ENCODE measurements at places on chromosomes 13 and 19.

- DNase-seq, result no peak
These were observed 71.2 kb upstream of the STK24 start for GRCh38 chr13:98648141-98648540.

DNA sequence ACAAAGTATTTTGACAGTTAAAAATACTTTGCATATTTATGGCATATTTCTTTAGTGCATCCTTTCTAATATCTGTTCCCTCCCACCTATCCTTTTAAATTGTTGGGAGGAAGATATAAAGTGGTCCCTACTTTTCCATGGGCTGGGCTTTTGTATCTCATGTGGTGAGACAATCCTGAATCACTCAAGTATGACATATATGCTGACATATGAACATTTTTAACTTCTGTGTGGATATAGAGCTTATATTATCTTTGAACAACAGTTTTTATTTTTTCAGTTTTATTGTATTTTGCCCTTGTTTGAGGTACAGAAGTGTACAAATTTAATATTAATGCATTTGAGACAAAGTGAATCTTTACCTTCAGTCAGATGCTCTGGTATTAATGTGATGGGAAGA is 3.4 kb downstream of the ZMYM2 start:
- DNase-seq, result no peak

- DNase-seq, result no peak
These were observed 160.1 kb downstream of the SPRY2 start for GRCh38 chr13:80180740-80181355.

DNA sequence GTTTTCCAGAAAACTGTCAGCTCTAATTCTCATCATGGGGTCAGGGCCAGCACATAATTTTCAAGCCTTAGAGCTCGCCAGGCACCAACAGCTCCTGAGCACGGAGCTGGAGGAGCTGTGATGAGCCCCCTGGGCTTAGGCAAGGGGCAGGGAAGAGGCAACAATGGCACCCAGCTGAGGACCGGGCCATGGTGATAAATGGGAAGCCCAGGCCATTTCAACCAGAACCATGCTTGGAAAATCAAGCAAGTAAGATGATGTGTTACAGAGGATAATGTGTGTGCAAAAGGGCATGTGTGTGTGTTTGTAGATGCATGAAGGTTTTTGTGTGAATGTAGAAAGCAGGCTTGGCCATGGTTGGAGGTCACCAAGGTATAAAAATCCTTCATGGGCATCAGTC is 66.8 kb upstream of the UBAC2 start:
- no peak for DNase-seq

- DNase-seq, result no peak
These were observed 1.1 kb downstream of the DHRS12 start for GRCh38 chr13:51802631-51803418.

DNA sequence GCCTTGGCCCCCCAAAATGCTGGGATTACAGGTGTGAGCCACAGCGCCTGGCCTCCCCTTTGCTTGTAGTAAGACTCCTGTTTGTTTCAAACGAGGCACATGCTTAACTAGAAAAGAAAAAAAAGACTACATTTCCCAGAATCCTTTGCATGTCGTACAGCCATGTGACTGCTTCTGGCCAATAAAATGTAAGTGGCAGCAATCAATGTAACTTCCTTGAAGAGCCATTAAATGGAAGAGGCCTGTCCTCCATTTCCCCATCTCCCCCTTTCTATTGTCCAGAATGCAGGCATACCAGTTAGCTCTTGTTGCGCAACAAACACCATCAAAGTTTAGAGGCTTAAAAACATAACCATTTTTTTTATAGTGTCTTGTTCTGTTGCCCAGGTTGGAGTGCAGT is 10.4 kb upstream of the GPR32 start:
- no peak for DNase-seq

- DNase-seq, result no peak
These were observed 9.5 kb downstream of the C13orf46 start for GRCh38 chr13:113964251-113964995.

DNA sequence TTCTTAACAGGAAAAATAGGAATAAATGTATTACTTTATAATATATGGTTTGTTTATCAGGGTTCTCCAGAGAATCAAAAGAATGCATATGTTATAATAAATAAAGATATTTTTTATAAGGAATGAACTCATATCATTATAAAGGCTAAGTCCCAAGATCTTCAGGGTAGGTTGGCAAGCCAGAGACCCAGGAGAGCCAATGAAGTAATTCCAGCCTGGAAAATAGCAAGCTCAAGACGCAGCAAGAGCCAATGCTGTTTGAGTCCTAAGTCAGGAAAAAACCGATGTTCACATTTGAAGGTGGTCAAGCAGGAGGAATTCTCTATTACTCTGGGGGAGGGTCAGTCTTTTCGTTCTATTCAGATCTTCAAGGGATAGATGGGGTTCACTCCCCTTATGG is 490.0 kb downstream of the PCDH20 start:
- DNase-seq, result no peak

DNA sequence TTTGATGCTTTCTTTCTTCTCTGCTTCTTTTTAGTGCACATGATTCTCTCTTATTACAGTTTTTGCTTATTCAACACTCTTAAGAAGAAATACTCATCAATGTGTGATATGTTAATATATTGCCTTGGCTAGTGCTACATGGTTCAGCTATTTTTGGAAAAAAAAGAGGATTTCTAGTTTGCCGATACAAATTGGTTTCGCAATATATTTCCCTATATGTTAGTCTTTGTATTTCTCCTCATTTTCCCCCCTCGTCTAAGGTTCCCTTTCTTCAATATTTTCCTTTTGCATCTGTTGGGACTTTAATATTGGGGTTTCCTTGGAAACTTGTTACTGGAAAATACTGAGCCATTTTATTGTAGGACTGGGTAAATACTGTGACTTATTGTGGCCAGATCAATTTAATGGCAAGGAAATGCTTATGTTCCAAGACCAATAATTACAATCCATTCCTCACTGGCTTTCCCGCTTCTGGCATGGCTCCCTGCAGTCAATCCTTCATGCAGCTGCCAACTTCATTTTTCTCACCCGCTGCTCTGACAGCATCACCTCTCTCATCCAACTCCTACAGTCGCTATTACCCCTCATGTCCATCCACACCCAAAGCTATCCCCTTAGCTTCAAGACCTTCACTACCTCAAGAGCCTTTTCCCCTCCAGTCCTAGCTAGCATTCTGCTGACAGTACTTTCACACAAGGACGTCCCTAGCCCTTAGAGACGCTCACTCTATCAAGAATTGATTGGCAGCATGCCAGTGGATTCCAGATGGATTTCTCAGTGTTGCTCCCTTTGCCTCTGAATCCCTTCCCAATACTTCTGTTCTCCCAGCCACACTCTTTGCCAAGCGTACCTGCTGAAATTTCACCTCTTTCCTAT is 280.1 kb upstream of the TMTC4 start:
- DNase-seq, result no peak

- DNase-seq, result peak; percentile 26
These were observed 7.3 kb upstream of the PTPRH start for GRCh38 chr19:55216461-55217198.

DNA sequence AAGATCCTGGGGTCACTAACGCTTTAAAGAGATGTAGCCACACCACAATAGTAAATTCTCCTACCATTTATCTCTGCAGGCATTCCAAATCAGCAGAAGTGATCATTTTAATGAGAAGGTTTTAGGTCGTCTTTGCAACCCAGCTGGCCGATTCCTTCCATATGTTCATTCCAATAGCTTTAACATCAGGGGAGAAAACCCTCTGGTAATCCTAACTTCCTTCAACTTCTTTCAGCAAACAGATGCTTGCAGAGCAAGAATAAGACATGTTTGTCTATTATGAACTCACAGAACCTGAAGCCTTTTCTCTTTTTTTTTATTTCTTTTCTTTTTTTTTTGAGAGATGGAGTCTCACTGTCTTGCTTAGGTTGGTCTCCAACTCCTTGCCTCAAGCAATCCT is 498.6 kb upstream of the SLITRK1 start:
- no peak for DNase-seq

DNA sequence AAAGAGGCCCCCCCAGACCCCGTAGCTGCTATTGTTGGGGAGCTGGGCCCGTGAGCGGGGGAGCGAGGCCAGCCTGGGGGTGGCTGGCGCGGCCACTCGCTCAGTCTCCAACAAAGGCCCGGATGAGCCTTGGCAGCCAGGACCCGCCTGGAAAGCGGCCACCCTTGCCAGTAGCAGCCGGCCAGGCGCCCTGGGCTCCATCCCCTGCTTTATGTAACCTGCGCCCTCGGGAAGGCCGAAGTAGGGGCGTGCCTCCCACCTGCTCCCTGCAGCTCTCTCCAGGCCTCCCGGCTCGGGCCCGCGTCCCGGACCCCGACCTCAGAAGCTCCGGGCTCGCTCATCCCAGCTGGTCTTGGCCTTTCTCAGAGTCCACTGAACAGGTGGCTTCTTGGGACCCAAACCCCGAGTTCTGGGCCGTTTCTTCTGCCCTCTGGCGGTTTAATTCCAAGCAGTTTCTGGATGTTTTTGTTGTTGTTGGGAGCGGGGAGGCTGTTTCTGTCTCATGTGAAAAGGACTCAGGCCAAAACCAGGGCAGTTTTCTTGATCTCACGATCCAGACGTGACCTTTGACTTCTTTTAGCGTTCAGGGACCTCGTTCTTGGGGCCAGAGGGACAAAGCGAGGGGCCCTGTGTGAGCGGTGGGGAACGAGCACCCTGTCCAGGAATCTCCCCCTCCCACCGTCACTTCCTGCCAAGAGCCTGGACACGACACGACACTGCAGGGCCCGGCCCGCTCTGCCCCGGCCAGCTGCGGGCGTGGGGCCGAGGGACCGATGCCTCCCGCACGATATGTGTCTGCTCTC is 1.2 kb downstream of the CDC34 start:
- DNase-seq, result no peak

DNA sequence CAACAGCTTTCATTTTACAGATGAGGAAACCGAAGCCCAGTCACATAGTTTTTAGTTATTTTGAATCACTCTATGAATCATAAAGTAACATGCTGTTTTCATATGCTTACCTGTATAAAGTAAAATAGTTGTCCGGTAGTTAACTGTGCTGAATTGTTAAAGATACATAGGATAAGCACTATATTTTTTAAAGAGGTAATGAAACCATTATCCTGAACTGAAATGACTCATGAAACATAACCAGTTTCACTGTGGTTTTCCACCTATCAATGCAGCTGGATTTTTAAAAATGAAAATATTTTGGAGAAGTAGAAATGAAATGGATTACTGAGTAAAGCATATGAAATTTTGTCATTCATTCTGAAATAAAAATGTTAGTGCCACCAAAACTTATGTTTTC is 655.0 kb downstream of the OLFM4 start:
- no peak for DNase-seq

DNA sequence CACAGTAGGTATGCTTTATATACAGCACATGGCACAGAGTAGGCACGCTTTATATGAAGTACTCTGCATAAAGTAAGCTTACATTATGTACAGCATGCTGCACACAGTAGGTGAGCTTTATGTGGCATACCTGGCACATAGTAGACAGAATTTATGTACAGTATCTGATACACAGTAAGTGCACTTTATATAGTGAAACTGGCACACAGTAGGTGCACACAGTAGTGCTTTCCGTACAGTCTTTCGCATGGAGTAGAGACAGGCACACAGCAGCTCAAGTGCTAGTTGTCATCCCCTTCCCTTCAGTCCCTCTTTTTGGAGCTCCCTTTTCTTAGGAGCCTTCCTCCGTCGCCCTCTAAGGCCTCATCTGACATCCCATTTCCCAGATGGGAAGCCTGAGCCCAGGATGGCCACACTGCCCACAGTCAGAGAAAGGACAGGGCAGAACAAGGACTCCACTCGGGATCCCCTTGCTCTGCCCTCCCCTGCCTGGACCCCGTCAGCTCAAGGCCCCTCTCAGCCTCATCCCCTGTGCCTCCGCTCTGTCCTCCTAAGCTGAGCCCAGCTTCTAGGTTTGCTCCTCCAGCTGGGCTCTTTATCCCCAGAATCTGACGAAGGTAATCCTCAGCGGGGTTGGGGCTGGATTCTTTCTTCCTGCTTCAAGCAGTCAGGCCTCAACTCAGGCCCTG is 852 bp upstream of the CYP4F12 start:
- DNase-seq, result no peak
